ENCODE measurements at places on chromosomes 7 and 10. TPM values are rescaled to one million over a fixed set of nuclear protein-coding genes. Genes with fewer than 3 reads are reported as not detected.

ZNF853 gene
- total RNA-seq, result 25.2 TPM

- no peaks in the 10 kb centered on the region for H3K27me3 ChIP-seq
- no peak for DNase-seq
- peak overlapping the region; percentile 43 for H3K27ac ChIP-seq
- H3K36me3 ChIP-seq, result no peaks in the 10 kb centered on the region
Measured at GRCh38 chr10:103834436-103835095, 20.8 kb downstream of the SH3PXD2A start.

- no peak for DNase-seq
- H3K27ac ChIP-seq, result no peak overlapping the region
- no peaks in the 10 kb centered on the region for H3K27me3 ChIP-seq
- no peaks in the 10 kb centered on the region for H3K36me3 ChIP-seq
Measured at GRCh38 chr10:12490963-12491362, 141.6 kb downstream of the CAMK1D start.

DNA sequence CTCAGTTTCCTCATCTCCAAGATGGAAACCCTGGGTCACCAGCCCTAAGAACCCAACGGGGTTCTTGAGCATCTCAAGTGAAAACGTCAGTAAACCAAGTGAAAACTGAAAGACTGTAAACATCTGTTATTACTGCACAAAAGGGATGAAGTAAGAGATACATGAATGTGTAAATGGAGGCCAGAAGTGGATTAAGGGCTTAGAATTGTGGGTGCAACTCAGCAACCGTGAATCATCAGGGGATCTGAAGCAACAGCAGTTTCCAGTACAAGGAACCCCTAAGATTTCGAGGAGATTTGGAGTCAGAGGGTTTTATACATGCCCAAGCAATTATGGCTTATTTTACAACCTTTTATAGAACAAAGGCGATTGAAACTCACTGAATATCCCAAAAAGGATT is 95.7 kb upstream of the SVIL start:
- H3K27me3 ChIP-seq, result no peaks in the 10 kb centered on the region
- H3K4me1 ChIP-seq, result no peaks in the 10 kb centered on the region
- H3K27ac ChIP-seq, result no peak overlapping the region
- H3K36me3 ChIP-seq, result no peaks in the 10 kb centered on the region

PRKG1 gene
- 31.1 TPM for total RNA-seq

DNA sequence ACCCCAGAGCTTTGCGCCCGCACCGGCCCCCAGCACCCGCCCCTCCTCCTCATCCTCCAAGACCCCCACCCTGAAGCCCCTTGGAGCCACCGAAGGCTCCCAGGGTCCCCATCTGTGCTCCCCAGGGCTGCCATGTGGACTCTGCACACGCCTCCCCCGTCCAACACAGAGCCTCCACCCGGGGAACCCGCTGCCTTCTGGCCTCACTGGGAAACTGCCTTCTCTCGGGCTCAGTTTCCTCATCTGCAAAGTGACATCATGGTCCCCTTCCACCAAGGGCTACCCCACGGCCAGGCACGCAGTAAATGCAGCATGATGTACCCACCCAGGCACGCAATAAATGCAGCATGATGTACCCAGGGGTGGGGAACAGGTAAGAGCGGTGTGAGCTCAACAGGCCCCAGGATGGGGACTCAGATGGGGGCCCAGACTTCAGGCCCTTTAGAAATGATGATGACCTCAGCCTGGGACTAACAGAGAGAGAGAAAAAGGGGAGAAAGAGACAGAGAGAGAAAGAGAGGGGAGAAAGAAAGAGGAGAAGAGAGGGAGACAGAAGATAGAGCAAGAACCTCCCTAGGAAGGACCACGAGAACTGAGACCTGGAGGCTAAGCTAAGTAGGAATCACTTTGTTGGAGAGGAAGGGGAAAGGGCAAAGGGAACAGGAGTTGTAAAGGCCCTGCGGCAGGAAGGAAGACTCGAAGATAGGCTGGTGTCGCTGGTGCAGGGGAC is 2.5 kb upstream of the MICALL2 start:
- H3K4me3 ChIP-seq, result no peak overlapping the region
- no peaks in the 10 kb centered on the region for H3K4me1 ChIP-seq
- no peaks in the 10 kb centered on the region for H3K27me3 ChIP-seq
- DNase-seq, result no peak

C10orf88 gene
- total RNA-seq, result 4.1 TPM

DNA sequence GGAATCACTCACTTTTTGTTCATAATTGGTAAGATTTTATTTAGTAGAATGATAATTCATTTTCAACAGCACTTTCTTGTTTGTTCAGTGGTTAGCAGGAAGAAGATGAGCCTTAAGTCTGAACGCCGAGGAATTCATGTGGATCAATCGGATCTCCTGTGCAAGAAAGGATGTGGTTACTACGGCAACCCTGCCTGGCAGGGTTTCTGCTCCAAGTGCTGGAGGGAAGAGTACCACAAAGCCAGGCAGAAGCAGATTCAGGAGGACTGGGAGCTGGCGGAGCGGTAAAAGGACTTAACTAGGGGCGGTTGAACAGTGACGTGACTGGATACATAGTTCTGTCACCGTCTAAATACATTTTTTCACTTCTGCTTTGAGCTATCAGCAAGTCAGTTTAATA is 31.3 kb downstream of the RABGEF1 start:
- H3K27me3 ChIP-seq, result no peaks in the 10 kb centered on the region
- DNase-seq, result no peak
- no peak overlapping the region for H3K27ac ChIP-seq
- H3K4me3 ChIP-seq, result no peak overlapping the region

- H3K4me3 ChIP-seq, result no peak overlapping the region
- H3K4me1 ChIP-seq, result no peaks in the 10 kb centered on the region
- no peak overlapping the region for H3K27ac ChIP-seq
- H3K36me3 ChIP-seq, result peaks cover 12% of the 10 kb centered on the region
- no peaks in the 10 kb centered on the region for H3K27me3 ChIP-seq
Measured at GRCh38 chr7:158685693-158686092, 18.9 kb downstream of the NCAPG2 start.

DNA sequence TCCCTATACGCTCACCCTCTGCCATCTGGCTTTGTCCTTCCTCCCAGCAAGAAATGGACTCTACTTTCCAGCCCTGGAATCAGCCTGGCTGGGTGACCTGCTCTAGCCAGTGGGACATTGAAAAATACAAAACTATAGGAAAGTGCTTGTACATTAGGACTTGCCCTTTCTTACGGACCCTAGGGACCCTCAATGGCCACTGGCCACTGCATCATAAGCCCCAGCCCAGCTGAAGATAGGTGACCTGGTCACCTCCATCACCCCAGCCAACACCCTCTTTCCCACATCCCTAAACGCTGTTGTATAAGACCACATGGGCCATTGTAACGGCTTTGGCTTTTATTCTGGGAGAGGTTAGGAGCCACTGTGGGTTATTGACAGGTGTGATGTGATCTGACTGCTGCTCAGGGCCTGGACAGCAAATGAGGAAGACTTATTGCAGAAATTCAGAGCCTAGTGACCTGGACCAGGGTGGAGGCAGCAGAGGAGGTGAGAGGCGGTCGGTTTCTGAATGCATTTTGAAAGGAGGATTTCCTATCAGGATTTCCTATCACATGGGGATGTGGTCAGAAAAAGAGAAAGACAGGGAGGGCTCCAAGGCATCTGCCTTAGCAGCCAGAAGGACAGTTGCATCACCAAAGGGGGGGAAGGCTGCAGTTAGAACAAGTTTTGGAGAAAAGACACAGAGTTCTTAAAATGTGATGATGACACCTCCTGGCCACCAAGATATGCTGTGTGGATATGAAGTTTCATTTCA is 2.2 kb upstream of the LMBR1 start:
- peak overlapping the region; percentile 56 for H3K27ac ChIP-seq
- no peak for DNase-seq
- no peaks in the 10 kb centered on the region for H3K36me3 ChIP-seq
- no peaks in the 10 kb centered on the region for H3K27me3 ChIP-seq

MRC1 gene
- 10.8 TPM for total RNA-seq

CCL24 gene
- total RNA-seq, result not detected

- no peak overlapping the region for H3K4me3 ChIP-seq
- H3K36me3 ChIP-seq, result no peaks in the 10 kb centered on the region
- no peaks in the 10 kb centered on the region for H3K27me3 ChIP-seq
- H3K27ac ChIP-seq, result peak overlapping the region; percentile 57
- no peak for DNase-seq
Measured at GRCh38 chr10:78932054-78932386, 136.7 kb upstream of the ZMIZ1 start.

TMEM130 gene
- total RNA-seq, result 1.1 TPM

GRCh38 chr7:22718911-22719420 is 8.0 kb upstream of the IL6 start:
- peaks cover 39% of the 10 kb centered on the region for H3K4me1 ChIP-seq
- H3K27me3 ChIP-seq, result no peaks in the 10 kb centered on the region
- no peak for DNase-seq
- no peak overlapping the region for H3K4me3 ChIP-seq
- no peak overlapping the region for H3K27ac ChIP-seq
- no peaks in the 10 kb centered on the region for H3K36me3 ChIP-seq

CELF2 gene
- total RNA-seq, result 63.2 TPM

PLPP4 gene
- not detected for total RNA-seq

DNA sequence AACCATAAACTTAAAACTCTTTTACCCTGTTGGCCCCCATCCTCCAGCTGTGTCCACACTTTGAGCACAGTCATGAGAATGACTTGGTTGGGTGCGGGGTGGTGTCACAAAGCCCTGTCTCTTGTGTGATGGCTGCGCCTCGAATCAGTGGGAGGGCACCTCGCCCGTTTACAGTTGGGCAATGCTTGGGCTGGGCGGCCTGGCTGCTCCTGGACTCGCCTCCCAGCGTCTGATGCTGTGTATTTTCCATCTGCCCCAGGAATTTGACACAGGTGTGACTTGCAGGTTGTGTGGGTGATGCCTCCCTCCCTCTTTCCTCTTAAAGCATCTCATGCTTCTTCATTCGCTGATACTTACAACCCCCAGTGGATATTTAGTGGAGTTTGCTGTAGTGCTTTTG is 33.7 kb downstream of the CHST12 start:
- no peak for DNase-seq
- H3K27ac ChIP-seq, result no peak overlapping the region
- H3K27me3 ChIP-seq, result no peaks in the 10 kb centered on the region
- H3K36me3 ChIP-seq, result peaks cover 21% of the 10 kb centered on the region
- no peak overlapping the region for H3K4me3 ChIP-seq

DNA sequence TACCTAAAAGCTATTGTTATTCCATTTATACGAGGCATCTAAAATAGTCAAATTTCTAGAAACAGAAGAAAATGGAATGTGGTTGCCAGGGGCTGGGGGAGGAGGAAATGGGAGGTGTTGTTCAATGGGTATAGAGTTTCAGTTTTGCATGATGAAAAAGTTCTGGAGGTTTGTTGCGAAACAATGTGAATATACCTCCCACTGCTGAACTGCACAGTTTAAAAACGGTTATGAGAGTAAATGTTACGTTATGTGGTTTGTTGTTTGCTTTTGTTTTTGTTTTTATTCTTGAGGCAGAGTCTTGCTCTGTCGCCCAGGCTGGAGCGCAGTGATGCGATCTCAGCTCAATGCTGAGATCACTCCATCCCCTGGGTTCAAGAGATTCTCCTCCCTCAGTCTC is 64.9 kb upstream of the NRBF2 start:
- no peak for DNase-seq
- no peaks in the 10 kb centered on the region for H3K36me3 ChIP-seq
- no peaks in the 10 kb centered on the region for H3K27me3 ChIP-seq
- no peak overlapping the region for H3K4me3 ChIP-seq
- no peaks in the 10 kb centered on the region for H3K4me1 ChIP-seq
- no peak overlapping the region for H3K27ac ChIP-seq

ITPRID1 gene
- total RNA-seq, result not detected

DMBT1 gene
- 0.08 TPM for total RNA-seq

DNA sequence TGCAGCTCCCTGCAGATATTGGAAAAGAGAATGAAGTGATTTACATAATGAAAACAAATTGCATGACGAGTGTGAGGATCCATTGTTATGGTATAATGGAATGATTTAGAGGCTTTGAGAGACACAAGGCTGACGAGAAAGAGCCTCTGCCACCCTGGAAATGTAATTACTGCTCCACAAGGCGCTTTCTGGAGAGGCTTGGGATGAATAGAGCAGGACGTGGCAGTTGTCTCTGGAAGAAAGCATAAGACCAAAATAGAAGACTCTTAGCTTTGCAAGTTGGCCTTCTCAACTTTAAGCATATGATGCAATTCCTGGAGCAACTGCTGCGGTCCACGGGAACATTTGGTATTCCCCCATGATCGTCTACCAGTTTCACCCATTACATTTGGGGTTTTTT is 181.9 kb upstream of the TCF7L2 start:
- H3K4me3 ChIP-seq, result no peak overlapping the region
- H3K36me3 ChIP-seq, result no peaks in the 10 kb centered on the region
- H3K27ac ChIP-seq, result no peak overlapping the region
- no peaks in the 10 kb centered on the region for H3K27me3 ChIP-seq
- no peaks in the 10 kb centered on the region for H3K4me1 ChIP-seq

GRCh38 chr7:114354306-114354705 is 60.3 kb upstream of the FOXP2 start:
- no peak overlapping the region for H3K4me3 ChIP-seq
- no peaks in the 10 kb centered on the region for H3K27me3 ChIP-seq
- H3K27ac ChIP-seq, result no peak overlapping the region
- no peaks in the 10 kb centered on the region for H3K4me1 ChIP-seq

DNA sequence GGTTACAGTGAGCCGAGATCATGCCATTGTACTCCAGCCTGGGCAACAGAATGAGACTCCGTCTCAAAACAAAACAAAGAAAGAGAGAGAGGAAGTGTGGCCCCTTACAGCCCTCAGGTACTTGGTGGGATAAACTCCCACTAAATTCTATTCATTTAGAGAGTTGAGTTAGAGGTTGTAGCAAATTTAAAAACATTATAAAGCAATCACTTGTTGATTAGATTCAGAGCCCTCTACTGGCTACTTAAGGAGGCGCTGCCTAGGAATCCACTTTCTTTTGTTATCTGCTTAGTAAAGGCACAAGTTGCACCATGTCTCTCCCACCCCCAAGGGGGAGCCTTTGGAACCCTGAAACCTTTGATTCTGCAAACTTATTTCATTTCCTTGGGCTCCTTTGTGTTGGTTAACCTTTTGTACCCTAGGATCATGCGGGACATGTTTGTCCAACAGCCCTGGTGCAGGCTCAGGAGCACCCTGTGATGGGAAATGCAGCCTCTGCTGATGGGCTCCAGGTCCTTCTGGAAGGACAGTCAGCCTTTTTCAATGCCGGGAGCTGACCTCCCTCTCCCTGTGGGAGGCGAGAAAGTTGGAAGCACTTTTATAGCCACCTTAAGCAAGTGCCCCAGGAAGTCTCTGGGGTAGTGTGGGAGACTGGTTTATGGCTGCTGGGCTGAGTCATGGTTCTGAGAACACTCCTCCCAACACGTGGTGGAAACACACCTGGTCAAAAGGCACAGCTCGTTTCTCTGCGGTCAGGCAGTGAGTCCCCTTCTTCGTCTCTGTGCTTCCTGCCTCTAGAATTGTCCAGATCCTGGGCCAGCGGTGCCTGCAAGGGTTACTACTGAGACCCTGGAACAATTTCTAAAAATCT is 2.3 kb downstream of the HKDC1 start:
- H3K4me3 ChIP-seq, result no peak overlapping the region
- no peaks in the 10 kb centered on the region for H3K4me1 ChIP-seq
- H3K36me3 ChIP-seq, result no peaks in the 10 kb centered on the region
